NCI-H1694 (cell line): ENCODE measurements at places on chromosomes 6 and 20.

- DNase-seq: no peak
Observed at GRCh38 chr20:53598140-53599043, 4.8 kb upstream of the ZNF217 start.

DNA sequence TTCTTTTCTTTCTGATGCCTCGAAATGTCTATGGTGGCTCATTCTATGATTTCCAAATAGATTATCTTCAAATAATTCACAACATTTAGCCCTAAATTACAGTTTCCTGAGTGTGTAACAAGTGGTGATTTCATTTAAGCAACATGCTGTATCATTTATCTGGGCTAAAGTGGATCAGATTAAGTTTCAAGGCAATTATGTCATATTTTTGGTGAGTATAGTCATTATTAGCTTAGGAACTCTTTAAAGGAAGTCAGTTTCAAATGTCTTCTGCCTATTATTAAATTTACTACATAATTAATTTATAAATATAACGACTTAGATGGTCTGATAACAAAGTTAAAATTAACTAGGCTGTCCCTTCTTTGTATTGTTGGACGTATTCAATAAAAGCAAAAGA is 847.9 kb upstream of the FLRT3 start:
- no peak for DNase-seq

- DNase-seq: no peak
Observed at GRCh38 chr6:114648847-114649246, 306.0 kb upstream of the HS3ST5 start.

DNA sequence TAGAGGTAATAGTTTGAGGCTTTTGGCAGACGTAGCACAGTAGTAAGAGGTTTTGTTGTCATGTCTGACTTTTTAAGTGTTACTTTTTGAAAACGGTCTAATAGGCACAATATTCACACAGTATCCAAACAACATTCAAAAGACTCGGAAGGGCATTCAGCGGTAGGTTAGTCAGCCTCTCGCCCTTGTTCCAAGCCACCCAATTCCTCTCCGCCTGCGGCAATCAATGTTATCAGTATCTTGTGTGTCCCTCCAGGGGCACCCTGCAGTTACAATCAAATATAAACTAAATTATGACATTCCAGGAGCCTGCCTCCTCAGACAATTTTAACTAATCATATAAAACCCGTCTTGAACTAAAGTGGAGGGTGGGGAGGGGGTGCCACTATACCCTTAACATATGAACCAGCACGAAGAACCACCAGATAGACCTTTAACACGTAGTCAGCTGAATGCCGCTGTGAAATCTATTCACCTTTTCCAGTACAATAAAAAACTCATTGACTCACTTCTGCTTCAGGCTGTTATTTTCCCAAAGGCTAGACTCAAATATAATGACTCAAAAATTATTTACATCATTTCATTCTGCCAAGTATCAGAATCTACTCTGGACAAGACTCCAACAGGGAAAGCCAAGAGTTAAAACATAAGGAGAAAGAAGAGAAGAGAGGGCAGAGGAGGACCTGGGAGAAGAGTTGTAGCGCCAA is 1.6 kb downstream of the TENT5A start:
- no peak for DNase-seq

DNA sequence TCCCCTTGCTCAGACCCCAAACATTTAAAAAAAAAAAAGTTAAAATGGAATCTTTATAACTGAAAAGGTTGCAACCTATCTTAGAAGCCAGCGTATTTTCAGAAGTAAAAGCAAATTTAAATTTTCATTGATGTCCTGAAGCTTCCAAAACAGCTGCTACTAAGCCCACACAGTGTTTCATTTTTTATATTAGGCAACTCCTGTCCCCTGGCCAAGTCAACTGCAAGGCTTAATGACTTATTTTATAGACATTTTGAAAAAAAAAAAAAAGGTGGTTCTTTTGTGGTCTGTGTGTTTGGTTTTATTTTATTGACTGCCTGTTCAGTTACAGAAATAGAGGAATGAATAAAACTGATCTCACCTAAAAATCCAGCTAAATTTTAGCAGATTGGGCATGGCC is 13.0 kb downstream of the CFAP61 start:
- DNase-seq: no peak

- DNase-seq: no peak
Observed at GRCh38 chr20:23092384-23092756, 6.2 kb upstream of the CD93 start.

DNA sequence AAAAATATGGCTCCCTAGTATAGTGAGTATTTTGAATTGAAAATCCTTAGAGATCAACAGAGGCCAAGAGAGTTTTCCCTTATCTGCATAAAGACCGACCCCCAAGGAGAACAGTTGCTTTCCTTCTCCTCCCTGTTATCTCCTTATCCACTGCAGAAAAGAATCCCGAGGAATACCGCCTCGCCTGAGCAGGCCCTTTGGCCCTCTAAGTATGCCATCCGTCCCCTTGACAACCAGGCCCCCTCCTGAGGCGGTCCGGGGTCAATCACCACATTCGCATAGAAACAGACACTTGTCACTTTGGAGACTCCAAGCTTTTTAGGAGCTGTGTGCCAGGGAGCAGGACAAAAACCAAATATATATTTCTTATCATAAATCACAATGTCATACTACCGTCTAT is 15.9 kb upstream of the GGTLC1 start:
- DNase-seq: no peak
